ENCODE measurements at places on chromosomes 5 and 9. TPM values are rescaled to one million over a fixed set of nuclear protein-coding genes. Genes with fewer than 3 reads are reported as not detected.

Gene SPATA31A3
- total RNA-seq, result not detected

DNA sequence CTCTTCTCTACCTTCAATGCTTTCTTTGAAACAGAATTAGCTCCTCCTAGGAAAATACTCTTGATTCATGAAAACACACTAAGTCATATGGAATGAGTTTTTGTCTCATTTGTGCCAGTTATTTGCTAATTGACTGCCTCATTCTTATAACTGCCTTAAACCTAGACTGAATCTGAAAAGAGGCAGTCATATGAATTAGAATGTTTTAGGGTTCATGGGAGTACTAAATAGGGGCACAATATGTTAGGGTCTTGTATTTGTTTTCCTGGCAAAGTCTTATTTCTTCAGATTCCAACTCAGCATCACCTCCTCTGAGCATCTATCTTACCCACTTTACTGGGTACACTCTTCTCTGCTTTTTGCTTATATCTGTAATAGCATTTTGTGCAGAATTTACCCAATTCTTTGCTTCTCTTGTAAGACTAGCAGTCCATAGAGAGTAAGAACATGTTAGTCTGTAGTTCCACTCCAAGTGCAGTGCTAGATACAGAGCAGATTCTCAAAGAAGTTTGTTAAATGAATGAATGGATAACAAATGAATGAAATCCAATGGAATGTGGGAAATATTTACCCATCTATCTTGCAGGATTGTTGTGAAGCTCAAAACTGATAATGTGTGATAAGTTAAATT is 43.9 kb upstream of the ALDH1A1 start:
- no peak for DNase-seq

GRCh38 chr9:89377411-89377810 is 59.1 kb downstream of the SECISBP2 start:
- no peak for DNase-seq

Gene NR2F1
- total RNA-seq, result 64.8 TPM

Gene LRRC70
- 18.1 TPM for total RNA-seq

Gene LECT2
- total RNA-seq, result not detected

Gene C6
- total RNA-seq, result 1.1 TPM

GRCh38 chr9:77013932-77014596 is 5.4 kb upstream of the FOXB2 start:
- no peak for DNase-seq

- no peak for DNase-seq
These were observed 47.8 kb upstream of the IL17B start for GRCh38 chr5:149426931-149427330.

All from urinary bladder (tissue), 4 donors.